ENCODE measurements at places on chromosomes 3 and 15.

DNA sequence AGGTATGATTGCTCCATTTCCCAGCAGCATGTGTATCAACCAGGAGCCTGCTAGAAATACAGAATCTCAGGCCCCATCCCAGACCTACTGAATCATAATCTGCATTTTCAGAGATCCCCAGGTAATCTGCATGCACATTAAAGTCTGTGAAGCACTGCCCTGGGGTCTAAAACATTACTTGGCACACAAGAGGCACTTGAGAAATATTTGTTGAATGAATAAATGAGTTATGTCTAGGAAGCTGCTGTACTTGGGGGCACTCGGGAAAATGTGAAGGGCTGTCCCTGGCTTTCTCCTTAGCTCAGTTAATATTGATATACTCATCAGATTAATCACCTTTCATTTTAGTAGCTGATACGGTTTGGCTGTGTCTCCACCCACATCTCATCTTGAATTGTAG, 184.4 kb downstream of the RORA start:
- DNase-seq: no peak

DNA sequence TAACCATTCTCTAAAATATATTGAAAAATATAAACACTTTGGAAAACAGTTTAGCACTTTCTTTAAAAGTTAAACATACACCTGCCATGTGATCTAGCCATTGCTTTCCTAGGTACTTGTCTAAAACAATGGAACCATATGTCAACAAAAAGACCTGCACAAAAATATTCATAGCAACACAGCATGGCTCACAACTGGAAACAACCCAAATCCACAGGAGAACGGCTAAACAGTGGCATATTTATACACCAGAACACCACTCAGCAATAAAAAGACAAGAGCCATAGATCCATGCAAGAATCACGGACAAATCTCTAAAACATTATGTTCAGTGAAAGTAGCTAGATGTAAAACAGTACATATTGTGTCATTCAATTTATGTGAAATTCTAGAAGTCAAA, 221.3 kb upstream of the UBE2E2 start:
- no peak for DNase-seq

DNA sequence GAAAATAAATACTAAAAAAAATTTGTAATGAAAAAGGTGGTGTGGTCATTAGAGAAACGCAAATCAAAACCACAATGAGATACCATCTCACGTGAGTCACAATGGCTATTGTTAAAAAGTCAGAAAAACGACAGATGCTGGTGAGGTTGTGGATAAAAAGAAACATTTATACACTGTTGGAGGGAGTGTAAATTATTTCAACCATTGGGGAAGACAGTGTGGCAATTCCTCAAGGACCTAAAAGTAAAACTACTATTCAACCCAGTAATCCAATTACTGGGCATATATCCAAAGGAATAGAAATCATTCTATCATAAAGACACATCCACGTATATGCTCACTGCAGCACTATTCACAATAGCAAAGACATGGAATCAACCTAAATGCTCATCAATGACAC, 120.3 kb downstream of the MYO9A start:
- DNase-seq: no peak

- DNase-seq: no peak
Measured at GRCh38 chr3:46221391-46221790, 13.3 kb upstream of the CCR1 start.

- no peak for DNase-seq
Measured at GRCh38 chr3:52046186-52046901, 10.0 kb downstream of the DUSP7 start.

- DNase-seq: no peak
Measured at GRCh38 chr15:46389739-46390138, 754.9 kb downstream of the SQOR start.

GRCh38 chr3:119015942-119016341, 18.7 kb downstream of the IGSF11 start:
- DNase-seq: no peak

DNA sequence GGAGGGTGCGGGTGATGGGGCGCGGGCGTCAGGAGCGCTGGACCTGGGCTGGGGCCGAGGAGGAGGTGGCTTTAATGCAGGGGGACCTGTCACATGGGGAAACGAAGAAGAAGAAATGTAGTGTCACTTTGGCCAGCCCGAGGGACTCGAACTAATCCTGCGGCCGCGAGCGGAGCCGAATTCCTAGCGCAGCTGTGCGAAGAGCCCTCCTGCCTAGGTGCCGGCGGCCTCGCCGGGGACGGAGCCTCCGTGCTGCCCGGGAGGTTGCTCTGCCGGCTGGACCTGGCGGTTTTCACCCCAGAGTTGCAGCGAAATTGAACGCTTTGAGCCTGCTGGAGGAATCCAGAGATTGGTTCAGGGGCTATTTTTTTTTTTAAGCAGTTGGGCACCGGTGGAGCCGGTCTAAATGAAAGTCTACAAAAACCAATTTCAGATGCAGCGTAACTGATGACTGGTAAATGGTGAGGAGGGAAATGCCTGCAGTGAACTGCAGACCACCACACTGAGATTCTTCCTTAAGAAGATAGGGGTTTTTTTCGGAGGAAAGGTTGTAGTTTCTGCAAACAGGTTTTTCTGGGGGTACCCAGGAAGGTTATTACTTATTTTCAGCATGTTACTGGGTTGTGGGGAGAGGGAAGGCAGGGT, 662 bp downstream of the TMEM108 start:
- DNase-seq: no peak

- DNase-seq: no peak
Measured at GRCh38 chr15:76575274-76575673, 238.7 kb downstream of the ISL2 start.

DNA sequence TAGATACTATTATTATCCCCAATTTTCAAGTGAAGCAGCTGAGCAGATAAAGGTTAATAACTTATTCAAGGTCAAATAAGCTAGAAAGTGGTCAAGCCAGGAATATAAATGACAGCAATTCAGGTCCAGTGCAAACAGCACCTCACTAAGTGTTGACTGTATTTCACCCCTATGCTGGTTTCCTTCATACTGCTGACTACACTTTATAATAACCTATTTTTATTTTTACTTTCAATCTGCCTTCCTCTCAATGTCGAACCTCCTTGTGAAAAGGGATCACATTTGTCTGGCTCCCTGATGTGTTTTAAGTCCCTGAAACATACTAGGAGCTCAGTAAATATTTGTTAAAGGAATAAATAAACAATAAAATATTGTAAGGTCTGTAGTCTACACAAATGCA, 146.1 kb downstream of the NAALADL2 start:
- no peak for DNase-seq

GRCh38 chr3:69200384-69201068, 78.1 kb upstream of the LMOD3 start:
- DNase-seq: no peak

DNA sequence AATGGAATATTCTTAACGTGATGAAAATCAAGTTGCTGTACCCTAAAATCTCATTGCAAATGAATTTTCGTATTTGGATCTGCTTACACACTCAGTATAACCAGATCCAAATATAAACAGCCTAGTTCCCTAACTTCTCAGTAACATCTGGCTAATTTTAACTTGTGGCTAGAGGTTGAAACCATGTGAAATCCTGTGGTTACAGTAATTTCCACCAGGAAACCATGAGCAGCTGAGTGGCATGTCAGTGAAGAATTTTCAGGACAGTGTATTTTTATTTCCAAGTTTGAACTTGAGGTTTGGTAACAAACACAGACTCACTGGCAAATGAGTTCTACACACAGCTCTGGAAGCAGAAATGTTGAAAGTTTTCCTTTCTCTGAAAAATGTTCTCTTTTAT, 754.1 kb downstream of the NR2F2 start:
- DNase-seq: no peak

GRCh38 chr15:49313650-49314049, 109.4 kb upstream of the FGF7 start:
- DNase-seq: no peak

GRCh38 chr3:86257955-86258641, 732.9 kb downstream of the VGLL3 start:
- DNase-seq: no peak

- no peak for DNase-seq
Measured at GRCh38 chr15:66824424-66824823, 122.4 kb downstream of the SMAD6 start.

DNA sequence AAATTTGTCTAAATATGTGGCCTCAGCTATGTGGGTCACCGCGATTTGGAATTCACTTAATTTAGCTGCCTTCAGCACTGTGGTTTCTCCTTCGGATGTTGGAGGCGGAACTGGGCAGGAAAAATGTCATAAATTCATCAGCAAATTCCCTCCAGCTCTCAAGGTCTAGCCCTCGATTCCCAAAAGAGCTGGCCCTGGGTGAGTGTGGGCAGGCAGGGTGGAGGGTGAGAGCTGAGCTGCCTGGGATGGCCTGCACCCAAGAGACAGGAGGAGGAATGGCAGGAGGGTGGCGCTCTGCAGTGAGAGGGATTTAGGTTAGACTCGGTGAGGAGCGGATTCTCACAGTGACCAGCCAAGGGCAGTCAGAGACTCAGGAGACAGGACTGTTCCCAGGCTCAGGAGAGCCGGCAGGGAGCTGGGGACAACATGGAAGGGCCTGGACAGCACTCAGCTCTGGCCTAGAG, 57.1 kb downstream of the FEM1B start:
- no peak for DNase-seq

- no peak for DNase-seq
Measured at GRCh38 chr15:69225355-69226022, 65.1 kb downstream of the GLCE start.

DNA sequence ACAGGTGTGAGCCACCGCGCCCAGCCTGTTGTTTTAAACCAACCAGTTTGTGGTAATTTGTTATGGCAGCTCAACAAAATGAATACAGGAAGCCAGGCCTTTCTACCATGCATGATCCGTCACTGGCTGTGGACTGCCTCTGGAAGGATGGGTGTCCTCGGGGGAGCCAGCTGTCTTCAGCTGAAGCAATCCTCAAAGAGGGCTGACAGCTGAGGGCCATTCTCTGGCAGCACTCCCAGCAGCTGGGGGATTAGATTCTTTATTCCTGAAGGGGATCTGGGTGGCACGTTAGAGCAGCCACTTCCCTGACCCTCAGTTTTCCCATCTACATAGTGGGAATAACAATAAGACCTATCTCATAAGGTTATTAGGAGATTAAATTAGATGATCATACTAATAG, 24.4 kb downstream of the POLR2M start:
- no peak for DNase-seq

- DNase-seq: no peak
Measured at GRCh38 chr3:122233101-122233952, 49.9 kb downstream of the CASR start.

DNA sequence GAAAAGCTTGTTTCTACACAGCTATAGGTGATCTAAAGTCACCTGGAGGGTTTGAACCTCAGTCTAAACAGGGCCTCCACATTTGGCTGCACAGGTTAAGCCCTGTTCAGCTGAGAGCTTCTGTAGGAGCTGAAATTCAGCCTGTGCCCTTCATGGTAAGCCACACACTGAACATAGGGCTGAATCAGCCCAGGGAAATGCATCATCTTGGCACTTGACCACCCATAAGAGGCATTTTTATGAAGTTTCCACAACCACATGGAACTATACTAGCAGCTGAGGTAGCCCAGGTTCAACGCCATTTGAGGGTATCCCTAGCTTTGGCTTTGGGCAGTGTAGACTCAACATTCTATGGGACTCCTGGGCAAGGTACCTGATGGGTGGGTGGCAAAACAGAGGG, 126.8 kb downstream of the FAM174B start:
- no peak for DNase-seq

DNA sequence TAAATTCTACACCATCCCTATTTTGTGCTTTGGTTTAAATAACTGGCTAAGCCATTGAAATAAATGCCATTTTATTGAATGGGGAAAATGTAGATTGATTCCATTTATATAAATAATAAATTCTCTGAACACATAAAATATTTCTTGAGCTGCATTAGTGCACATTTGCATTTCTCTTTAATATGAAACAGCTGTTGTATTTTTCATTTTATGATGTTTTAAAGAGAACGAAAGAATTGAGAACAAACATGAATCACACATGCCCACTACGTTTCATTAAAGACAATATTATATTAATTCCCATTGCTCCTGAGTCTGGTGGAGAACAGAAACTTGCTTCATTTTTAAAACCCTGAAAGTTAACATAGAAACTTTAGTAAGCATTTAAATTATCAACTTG, 235.7 kb upstream of the CFAP20DC start:
- DNase-seq: no peak

DNA sequence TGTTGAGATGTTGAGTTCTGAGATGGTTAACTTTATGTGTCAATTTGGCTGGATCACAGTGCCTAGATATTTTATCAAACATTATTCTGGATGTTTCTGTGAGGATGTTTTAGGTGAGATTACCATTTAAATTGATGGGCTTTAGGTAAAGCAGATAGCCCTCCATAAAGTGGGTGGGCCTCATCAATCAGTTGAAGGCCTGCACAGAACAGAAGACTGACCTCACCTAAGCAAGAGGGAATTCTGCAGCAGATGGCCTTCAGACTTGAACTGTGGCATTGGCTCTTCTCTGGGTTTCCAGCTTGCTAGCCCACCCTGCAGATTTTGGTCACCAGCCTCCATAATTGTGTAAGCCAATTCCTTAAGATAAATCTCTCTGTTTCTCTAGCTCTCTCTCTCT, 260.4 kb upstream of the VEPH1 start:
- no peak for DNase-seq

DNA sequence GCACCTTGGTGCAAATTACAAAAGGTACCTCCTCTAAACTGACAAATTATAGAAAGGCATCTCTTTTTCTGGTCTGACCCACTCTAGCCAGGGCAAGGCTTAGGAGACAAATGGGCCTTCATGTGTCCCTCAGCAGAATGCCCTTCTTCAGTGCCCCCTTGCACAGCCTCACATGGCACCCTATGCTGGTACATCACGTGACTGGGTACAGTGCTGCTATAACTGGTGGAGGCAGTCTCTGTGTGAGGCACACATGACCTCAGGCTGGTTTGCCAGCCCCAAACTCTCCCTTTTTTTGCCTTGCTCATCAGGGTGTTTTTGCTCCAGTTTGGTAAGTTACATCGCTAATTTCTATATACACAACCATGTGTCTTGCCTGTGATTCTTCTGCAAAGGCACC, 3.1 kb downstream of the CLEC3B start:
- no peak for DNase-seq

GRCh38 chr3:191387441-191388077, 57.2 kb upstream of the UTS2B start:
- DNase-seq: no peak

DNA sequence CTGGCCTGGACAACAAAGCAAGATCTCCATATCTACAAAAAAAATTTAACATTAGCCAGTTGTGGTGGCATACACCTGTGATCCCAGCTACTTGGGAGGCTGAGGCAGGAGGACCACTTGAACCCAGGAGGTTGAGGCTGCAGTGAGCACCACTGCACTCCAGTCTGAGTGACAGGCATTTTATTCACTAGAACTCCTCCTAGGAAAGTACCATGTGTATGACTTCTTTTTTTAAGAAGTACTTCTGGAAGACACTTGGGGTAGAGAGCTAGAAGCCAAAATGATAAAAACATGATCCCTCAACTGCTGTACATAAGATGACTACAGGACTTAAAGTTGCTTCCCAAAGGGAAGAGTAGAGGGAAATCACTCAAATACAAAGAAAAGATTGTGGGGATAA, 24.0 kb downstream of the BCL2A1 start:
- DNase-seq: no peak

DNA sequence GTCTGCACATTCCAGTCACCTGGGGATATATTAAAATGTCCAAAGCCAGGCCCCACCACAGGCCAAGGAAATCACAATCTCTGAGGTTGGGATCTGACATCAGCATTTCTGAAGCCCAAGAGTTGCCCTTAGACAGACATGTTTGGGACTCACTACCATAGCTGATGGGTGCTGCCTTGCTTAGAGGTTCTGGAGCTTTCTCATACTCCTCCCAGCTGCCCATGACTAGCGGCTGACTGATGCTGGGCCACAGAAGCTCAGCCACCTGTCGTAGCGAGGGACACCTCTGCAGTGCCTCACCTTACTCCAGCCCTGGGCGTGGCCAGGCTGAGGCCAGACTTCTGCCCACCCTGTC, 58.8 kb upstream of the XCR1 start:
- no peak for DNase-seq

Data from activated naive CD4-positive, alpha-beta T cell (primary cell).